ENCODE measurements at places on chromosomes 2 and 18.
A peak's percentile ranks its signal among the peaks of the same experiment; 100 is the strongest.

DNA sequence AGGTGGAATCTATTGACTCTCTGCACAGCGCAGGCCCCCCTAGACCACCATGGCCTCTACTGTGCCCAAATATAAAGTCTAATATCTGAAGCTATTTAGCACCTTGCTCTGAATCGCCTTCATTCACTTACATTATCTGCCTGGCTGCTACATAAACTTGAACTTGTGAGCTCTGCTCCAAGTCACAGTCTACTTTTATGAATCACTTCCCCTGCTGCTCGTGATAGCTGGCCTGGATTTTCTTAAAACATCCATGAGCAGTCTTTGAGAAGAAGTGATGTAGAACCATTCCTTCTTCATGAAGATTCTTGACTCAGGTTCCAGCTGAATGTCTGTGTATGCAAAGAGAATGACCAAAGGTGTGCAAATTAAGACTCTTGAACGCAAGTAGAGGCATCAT, 359.5 kb downstream of the RND3 start:
- no peaks in the 10 kb centered on the region for H3K4me1 ChIP-seq
- no peaks in the 10 kb centered on the region for H3K27me3 ChIP-seq
- no peak overlapping the region for H3K4me3 ChIP-seq
- H3K36me3 ChIP-seq: no peaks in the 10 kb centered on the region
- no peak for DNase-seq

DNA sequence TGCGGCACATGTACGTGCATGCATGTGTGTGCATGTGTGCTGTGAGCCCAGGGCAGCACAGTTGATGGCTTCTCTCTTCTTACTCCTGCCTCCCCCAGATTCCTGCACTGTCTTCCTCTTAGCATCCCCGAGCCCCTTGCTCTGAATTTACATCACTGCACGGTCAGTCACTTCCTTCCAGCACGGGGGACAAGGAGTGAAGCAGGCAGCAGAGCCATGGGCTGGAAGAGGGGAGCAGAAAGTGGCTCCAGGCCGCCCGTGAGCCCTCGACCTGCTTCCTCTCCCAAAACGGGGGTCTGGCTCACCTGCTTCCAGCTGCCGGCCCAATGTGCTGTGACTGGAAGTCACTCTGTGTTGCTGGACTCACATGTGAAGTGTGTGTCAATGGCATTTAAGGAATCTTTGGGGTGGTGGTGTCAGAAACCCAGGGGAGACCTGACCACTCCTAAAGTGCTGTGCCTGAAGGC, 106.1 kb downstream of the FAM210A start:
- DNase-seq: no peak
- no peaks in the 10 kb centered on the region for H3K27me3 ChIP-seq
- no peaks in the 10 kb centered on the region for H3K4me1 ChIP-seq
- no peak overlapping the region for H3K27ac ChIP-seq
- no peak overlapping the region for H3K4me3 ChIP-seq

DNA sequence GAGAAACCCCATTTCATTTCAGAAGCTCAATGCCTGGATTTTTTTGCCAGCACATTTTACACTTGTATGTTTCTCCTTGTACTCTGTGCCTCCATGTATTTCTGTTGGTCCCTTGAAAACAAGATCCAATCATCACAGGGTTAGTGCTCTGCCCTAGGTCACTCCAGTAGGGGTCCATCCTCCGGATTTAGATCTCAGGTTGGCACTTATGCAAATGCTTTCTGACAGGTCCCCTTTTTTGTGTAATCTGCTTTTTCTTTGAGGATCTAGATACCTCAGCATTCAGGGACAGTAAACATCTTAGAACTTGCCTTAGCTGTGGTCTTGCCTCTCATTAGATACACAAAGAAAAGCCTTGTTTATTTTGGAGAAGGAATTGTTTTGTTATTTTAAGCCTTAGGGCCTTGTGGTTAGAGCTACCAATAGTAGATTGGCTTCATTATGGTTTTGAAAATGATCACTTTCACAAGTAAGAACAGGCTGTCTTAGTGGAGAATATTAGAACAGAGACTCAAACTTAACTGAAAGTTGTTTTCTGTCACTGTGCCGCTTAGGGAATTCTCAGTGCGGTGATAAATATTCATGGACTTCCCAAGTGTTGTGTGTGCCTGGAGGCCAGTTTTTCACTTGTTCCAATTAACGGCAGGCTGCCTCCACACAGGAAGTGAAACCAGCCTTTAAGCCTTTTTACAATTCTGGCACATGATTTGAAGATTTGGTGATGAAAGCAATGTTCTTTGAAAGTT, 7.8 kb downstream of the MERTK start:
- H3K4me3 ChIP-seq: no peak overlapping the region
- peak; percentile 31 for DNase-seq
- peak overlapping the region; percentile 48 for H3K27ac ChIP-seq
- no peaks in the 10 kb centered on the region for H3K36me3 ChIP-seq

GRCh38 chr2:171864357-171864985, 29.6 kb downstream of the SLC25A12 start:
- H3K27me3 ChIP-seq: no peaks in the 10 kb centered on the region
- no peaks in the 10 kb centered on the region for H3K36me3 ChIP-seq
- H3K4me3 ChIP-seq: no peak overlapping the region
- H3K27ac ChIP-seq: no peak overlapping the region
- no peaks in the 10 kb centered on the region for H3K4me1 ChIP-seq

All from transverse colon (tissue), 4 donors.